NCI-H2081 (cell line): ENCODE measurements at places on chromosomes 12 and 14.

DNA sequence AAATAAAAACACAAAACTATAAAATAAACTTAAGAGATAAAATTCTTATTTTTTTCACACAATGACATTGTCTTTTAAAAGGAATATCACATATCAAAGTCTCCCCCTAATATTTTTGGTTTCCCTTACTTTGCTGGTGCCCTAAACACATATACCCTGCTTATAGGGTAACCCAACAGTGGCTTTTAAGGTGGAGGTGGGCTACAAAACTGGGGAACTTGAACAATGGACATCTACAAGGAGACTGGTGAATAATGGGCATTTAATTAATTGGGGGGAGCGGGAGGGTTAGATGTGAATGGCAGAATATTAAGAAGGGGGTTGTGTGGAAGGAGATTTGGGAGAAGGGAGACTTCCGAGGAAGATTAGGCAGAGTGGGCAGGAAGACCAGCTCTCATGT is 9.6 kb downstream of the B4GALNT1 start:
- no peak for DNase-seq

DNA sequence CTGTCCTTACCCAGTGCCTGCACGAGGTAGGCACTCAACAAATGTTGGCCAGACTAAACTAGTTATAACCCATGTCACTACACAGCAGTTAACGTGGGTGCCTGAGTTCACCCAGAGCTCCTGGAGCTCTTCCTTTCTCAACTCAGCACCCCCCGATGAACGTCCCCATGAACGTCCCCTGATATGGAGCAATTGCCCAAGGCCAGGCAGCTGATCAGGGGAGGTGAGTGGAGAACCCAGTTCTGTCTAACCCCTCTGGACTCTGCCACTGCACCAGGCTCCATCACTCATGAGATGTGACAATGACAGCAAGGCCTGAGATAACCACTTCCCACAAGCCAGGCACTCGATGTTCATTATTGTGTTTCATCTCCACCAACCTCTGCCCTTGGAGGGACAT is 199.0 kb downstream of the BCL11B start:
- no peak for DNase-seq

DNA sequence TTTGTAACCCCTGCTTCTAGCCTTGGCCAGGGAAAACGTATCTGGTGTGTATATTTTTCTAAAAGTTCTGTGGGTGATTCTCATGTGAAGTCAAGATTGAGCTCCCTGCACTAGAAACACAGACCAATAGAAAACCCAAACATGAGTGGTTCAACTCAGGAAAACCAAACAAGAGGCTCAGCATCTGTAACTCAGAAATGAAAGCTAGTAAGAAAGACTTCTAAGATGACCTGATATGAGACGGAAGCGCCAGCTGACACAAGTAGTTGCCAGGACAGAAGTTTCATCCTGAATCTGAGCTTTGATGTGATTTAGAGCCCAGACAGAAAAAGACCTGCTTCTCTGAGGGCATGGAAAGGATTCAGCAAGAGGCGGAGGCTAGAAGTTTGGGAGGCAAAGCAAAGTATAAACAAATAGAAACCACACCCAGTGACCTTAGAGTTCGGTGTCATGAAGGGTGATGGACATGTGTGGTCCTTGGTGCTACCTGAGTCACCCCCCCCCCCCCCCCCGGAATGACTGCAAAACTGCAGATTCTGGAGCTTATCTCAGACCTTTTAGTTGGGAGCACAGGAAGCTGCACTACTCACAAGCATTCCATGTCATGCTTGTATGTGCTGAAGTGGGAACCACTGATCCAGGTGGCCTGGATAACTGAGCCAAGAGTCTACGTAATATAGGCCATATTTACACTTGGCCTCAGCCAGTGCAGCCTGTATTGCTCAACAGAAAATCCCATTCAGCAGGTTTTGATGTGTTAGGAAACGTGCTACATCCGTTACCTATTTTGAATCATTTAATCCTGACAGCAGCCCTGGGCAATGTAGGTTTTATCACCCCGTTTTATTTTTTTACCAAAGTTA is 191.3 kb downstream of the ANO6 start:
- no peak for DNase-seq

DNA sequence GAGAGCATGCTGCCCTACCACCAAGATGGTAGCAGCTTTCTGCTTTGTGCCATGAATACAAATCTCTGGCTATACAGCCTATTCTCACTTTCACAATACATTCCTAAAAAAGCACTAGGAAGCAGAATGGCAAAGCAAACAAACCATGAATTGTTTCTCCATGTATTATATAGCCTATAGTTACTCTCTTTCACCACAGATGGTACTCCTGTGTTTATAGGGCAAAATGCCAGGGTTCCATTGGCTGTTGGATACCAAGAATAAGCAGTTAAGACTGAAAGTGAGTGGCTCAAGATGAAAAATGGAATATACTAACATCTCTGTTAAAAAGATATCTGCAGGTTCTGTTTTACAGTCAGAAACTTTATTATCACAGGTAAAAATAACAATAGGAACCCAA is 11.1 kb downstream of the ARF3 start:
- peak; percentile 71 for DNase-seq

GRCh38 chr14:32102152-32102787 is 25.2 kb downstream of the ARHGAP5 start:
- no peak for DNase-seq

DNA sequence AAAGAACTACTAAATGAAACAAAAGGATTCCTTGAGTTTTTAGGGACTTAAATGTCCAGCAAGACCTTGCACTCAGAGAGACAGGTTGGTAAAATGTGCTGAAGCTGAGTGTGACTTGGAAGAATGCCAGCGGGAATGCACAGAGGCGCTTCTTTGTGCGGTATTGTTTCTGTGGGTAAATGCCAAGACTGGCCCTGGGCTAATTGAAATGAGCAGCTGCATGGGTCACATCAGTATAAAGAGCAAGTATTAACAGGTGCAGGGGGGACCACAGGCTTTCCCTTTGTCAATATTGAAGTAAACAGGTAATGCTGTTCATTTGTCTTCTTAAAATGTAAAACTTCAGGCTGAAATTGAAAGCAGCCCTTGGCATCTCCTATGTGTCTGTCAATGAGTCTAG is 74.3 kb downstream of the LMO3 start:
- peak; percentile 95 for DNase-seq

- peak; percentile 18 for DNase-seq
Measured at GRCh38 chr12:102484428-102484958, 4.1 kb upstream of the IGF1 start.

DNA sequence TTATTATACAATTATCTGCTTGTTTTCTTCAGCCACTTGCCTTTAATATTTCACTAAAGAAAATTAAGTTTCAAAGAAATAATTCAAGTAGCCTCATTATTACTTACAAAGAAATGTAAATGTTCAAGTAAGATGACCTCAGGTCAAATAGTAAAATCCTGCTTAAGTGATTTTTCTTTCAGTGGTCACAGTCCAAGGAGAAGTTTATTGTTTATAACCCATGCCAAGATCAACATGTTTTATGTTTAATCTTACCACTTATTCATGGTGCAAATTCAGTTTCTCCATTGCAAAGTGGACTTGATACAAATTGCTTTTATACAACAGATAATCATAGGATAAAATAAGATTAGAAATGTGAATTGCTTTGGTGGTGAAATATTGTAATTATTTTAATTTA is 370.2 kb upstream of the FLRT2 start:
- no peak for DNase-seq

DNA sequence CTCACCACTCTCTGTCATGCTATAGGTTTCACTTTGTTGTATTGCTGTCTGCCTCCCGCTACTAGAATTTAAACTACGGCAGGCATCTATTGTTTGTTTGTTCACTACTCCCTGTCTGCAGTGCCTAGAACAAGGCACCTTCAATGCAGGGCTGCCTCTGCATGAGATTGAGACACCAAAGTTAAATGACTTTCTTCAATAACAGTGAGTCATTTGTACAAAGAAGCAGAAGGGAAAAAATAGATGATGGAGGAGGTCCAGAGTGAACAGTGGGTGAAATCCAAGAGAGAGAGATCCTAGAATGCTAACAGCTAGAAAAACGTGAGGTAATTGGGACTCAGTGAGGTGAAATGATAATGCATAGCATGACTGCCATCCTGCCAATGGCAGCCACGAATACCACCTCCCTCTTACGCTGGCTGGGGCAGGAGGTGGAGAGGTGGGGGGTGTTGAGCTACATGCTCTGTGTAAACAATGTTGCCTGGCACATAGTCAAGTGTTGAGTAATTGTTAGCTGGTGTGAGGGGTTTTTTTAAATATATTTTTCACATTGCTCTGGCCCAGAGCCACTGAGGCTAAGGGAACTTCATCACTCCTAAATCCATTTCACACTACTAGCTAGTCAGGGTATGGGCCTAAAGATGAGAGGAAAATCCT is 367.6 kb downstream of the RPS29 start:
- no peak for DNase-seq

GRCh38 chr12:46933947-46934346 is 108.2 kb upstream of the SLC38A4 start:
- DNase-seq: peak; percentile 41

GRCh38 chr12:55742719-55743405 is at the start of gene GDF11:
Gene GDF11, plus strand, starts transcription at chr12:55743122. Its CDS starts 195 bp downstream, at chr12:55743317.
- peak; percentile 82 for DNase-seq

GRCh38 chr12:105935106-105935505 is 203.6 kb downstream of the NUAK1 start:
- DNase-seq: no peak

GRCh38 chr12:43210485-43211192 is 341.4 kb downstream of the ADAMTS20 start:
- DNase-seq: no peak

GRCh38 chr14:50932156-50932555 is 12.1 kb downstream of the PYGL start:
- no peak for DNase-seq

DNA sequence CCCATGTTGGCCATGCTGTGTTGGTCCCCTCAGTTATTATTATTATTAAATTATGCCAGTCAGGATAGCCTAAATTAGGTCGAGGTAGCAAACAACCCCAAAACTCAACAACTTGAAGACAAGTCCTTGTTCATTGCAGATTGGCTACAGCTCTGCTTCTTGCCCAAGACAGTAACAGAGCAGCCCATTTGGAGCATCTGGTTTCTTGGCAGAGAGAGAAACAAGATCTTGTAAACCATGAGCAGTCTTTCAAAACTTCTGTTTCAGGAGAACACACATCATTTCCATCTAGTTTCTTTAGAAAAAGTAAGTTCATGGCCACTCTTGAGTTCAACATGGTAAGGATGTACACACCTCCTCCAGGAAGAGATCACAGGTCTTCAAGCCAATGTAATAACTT is 52.3 kb downstream of the E2F7 start:
- DNase-seq: no peak

GRCh38 chr12:77830583-77831351 is at the start of gene NAV3:
Gene NAV3, plus strand, starts transcription at chr12:77830894. Its CDS starts 568 bp downstream, at chr12:77831462.
- no peak for DNase-seq

DNA sequence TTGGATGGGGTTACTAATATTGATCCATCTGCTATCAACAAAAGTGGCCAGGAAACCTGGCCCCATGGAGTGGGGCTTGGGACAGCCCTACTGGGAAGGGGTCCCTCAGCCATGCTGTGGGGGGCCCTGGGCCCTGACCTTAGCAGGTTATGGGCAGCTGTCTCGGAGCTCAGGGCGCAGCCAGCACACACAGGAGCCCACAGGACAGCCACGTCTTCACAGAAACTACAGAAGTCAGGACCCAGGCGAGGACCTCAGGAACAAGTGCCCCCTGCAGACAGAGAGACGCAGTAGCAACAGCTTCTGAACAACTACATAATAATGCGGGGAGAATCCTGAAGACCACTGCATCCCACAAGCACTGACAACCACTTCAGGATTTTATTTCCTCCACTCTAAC is 11.9 kb upstream of the FKBP11 start:
- no peak for DNase-seq
